Stimulated activated CD4-positive, alpha-beta T cell treated with anti-CD3 and anti-CD28 coated beads, Interleukin-12 subunit alpha, Interleukin-12 subunit beta, amount 100 ng/mL, for 48 hours (primary cell): ENCODE measurements at places on chromosomes 16 and 17.
A peak's percentile ranks its signal among the peaks of the same experiment; 100 is the strongest.

DNA sequence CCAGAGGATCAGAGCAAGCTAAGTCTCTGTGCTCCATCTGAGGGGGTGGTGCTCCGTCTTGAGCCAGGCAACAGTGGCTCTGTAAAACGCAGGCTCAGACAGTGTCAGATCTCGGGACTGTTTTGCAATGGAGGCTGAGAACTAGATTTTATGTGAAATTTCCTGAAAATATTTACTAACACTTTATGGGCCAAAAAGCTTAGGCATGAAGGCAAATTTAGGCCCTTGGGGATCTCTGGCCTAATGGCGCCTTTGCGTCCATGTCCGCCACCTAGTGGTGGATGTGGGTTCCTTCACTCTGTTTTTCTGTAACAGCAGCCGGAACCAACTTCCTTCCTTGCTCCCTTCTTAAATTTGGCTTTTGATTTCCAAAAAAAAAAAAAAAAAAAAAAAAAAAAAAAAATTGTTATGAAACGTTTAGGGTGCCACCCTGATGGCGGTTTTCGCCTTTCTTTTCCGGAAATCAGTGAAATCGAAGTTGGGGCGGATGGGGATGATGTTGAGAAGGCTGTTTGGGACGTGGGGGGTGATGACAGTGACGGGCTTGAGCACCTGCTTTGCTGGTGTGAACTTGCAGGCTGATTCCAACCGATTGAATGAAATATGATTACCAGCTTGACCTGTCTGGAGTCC is 14.0 kb upstream of the ELAC2 start:
- peak; percentile 43 for DNase-seq

GRCh38 chr17:66373944-66374817 is 71.8 kb downstream of the PRKCA start:
- peak; percentile 12 for DNase-seq

- DNase-seq: no peak
Observed at GRCh38 chr16:9275377-9275776, 183.9 kb downstream of the HAPSTR1 start.

DNA sequence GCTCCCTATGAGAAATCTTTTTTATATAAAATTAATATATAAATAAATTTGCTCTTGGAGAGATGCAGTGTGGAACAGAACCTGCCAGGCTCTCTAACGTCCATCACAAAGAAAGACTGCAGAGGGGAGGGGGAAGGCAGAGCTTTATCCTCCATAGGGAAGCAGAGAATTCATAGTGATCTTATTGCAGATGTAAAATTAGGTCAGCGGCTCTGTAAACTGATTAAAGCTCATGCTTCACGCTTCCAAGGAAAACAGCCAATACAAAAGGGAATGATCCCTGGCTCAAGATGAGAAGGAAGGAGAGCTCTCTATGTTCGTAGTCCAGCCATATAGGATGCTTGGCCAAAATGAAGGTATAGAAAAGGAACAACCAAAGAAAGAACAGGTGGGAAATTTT is 532.3 kb upstream of the PSMD7 start:
- DNase-seq: no peak

DNA sequence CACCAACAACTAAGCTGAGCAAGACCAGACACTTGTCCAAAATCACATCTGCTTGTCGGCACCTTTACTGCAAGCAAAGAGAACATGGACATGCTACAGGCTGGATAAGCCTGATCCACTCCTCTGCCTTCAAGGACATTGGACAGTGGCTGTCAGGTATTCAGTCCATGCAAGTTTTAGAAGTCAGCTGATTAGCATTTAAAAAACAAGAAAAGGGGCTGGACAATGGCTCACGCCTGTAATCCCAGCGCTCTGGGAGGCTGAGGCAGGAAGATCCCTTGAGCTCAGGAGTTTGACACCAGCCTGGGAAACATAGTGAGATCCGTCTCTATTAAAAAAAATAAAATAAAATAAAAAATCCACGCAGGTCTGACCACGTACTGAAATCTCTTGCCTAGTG is 20.3 kb downstream of the PARN start:
- DNase-seq: no peak

- no peak for DNase-seq
Observed at GRCh38 chr16:27820646-27821345, 242.7 kb downstream of the GSG1L start.

DNA sequence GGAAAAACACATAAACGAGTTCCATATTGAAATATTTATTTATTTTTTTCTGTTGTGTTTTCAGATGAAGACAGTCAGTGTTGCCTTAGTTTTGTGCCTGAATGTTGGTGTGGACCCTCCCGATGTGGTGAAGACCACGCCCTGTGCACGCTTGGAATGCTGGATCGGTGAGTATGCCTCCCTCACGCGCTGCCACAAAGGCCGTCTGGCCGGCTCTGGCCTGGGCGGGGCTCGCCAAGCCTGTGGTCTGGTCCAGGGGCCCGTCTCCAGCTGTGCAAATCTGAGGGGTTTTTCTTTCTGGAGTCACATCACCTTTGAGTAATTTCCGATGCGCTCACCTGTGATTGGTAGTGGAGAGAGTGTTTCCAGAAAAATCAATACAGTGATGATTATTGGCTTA is 81.0 kb downstream of the RPTOR start:
- no peak for DNase-seq

DNA sequence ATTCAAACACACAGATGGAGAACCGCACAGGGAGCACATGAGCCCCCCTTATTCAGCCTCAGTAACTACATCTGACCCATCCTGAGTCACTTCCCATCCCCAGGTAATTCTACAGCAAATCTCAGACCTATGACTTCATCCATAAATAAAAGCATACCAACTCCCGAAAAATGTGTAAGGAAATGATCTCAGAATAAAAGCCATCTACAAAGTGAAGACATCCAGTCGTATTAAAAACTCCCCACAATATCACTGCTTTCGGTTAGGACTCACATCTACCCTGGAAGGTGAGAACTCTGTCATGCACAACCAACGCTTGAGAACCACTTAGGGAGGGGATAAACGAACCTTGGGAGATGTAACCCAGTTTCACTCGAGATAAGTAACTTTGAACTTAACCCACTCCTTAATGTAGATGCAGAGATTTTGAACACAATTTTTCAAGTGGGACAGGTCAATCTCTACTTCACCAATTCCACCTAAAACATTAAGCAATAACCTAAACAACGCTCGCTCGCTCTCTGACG is 1.3 kb downstream of the USP36 start:
- no peak for DNase-seq

DNA sequence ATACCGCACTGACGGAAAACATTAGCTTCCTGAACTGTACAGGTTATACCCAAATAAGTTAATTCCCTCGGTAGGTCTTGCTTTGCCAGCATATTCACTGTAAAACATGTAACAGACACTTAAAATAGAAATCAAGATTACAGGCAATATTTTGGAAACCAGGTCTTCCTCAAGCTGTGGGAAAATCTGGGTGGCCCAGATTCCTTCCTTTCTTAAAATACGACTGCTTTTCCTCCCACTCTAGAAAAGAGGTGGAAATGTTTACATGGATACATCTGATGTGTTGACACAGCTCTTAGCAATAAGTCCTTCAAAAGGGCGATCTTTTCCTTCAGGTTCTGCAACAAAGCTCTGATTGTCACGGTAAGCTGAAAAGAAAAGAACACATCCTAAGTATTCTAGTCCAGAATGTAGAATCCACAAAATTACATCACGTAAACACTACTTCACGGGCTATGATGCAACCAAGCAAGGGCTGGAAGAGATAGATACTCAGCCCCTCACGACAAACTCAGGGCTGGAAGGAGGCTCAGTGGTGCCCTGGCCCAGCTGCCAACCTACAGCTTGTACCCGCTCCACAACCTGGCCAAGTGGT is 18.4 kb downstream of the STX8 start:
- DNase-seq: no peak

GRCh38 chr16:20830372-20830771 is 24.0 kb downstream of the REXO5 start:
- no peak for DNase-seq

GRCh38 chr16:74447578-74447977 is 26.3 kb upstream of the CLEC18B start:
- no peak for DNase-seq

- no peak for DNase-seq
Observed at GRCh38 chr17:60361889-60362288, 30.0 kb downstream of the USP32 start.

DNA sequence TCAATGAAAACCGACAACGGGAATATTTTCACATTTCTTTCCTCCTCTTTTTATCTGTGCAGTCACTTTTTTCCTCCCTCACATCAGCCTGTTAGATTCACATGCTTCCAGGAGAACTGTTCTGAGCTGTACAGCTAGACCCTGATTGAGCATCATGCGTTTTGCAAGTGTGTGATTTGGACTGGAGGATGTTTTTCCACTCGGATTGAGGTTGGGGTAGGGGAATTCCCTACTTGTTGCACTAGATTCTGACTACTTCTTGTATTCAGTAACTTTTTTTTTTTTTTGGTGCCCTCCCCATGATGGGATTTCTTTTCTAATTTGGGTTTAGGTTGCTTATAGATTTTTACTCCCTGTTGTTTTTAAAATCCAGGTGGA is 4.8 kb downstream of the MSI2 start:
- no peak for DNase-seq

GRCh38 chr17:39979016-39979670 is 1.5 kb upstream of the PSMD3 start:
- no peak for DNase-seq

- DNase-seq: no peak
Observed at GRCh38 chr17:83142619-83143018, 63.2 kb downstream of the METRNL start.
